ENCODE measurements at places on chromosomes 6 and 20. TPM values are rescaled to one million over a fixed set of nuclear protein-coding genes. Genes with fewer than 3 reads are reported as not detected.

Gene CCN5
- not detected for total RNA-seq

DNA sequence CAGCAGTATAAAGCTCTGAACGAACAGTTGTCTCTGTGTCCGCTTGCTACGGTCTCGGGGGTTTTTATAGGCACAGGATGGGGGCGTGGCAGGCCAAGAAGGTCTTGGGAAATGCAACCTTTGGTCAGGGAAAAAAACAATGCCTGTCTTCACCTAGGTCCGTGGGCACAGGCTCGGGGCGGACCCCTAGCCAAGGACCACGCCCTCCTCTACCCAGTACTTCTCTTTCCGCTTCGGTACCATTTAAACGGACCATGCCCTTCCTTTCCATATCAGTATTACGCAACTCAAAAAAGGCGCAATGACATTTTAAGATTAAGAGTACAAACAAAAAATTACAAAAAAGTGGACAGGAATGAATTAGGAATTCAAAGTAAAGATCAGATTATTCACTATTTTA lies 44.3 kb upstream of the SLC17A4 start:
- no peak for DNase-seq

- DNase-seq, result no peak
These were observed 505.9 kb upstream of the CHD6 start for GRCh38 chr20:42123981-42124473.

DNA sequence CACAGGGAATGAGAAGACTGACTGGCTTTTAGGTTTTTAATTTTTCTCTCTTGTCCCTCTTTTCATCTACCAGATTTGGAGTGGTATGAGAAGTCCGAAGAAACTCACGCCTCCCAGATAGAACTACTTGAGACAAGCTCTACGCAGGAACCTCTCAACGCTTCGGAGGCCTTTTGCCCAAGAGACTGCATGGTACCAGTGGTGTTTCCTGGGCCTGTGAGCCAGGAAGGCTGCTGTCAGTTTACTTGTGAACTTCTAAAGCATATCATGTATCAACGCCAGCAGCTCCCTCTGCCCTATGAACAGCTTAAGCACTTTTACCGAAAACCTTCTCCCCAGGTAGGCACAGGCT lies 644 bp downstream of the MAD2L1BP start:
- DNase-seq, result no peak

GRCh38 chr6:91879386-91879995 lies 1292.6 kb upstream of the MAP3K7 start:
- DNase-seq, result no peak

DNA sequence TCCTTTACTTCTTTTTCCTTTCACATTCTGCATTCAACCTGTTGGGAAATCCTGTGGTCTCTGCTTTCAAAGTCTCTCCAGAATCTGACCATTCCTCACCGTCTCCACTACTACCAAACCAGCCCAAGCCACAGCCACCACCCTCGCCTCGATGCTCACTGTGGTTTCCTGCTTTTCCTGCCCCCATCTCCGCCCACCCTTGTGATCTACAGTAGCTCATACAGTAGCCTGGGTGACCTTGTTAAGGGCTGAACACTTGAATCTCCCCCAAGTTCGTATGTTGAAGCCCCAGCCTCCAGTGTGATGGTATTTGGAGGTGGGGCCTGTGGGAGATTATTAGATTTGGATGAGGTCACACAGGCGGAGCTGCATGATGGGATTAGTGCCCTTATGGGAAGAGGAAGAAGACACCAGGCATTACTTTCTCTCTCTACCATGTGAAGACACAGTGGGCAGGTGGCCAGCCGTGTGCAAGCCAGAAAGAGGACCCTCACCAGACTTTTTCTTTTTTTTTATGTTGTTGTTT lies 189.0 kb upstream of the UST start:
- DNase-seq, result no peak

- no peak for DNase-seq
These were observed 71.4 kb downstream of the CARMIL1 start for GRCh38 chr6:25350573-25350972.

GRCh38 chr6:24761193-24761835 lies 13.4 kb upstream of the GMNN start:
- no peak for DNase-seq

DNA sequence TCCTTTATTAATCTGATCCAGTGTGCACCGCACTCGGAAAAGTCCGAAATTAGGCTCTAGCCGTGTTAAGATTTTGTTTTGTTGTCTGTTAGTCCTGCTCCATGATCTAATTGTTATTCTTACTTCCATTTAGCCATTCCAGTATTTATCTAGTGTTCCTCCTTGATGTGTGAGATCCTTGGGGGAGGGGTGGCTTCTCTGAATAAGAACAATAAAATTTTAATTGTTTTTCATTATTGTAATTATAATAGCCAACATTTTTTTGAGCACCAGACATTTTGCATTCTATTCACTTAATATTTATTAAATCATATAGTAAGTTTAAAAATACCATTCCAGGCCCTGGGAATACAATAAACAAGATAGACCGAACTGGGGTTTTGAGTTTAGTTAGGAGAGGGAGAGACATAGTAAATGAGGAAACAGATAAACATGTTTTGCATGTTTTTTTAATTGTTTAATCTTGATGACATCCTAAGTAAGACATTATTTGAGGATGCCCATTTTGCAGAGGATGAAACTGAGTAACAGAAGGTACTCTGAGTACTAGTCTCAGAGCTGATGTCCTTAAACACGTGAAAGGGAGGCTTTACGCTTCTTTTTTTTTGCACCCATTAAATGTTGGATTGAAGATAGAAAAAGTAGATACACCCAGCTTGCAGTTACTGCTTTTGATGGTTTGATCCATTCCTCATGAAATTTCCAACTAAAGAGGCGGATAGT lies 1.2 kb downstream of the CBFA2T2 start:
- DNase-seq, result no peak

Gene RBM39
- total RNA-seq, result 750 TPM

DNA sequence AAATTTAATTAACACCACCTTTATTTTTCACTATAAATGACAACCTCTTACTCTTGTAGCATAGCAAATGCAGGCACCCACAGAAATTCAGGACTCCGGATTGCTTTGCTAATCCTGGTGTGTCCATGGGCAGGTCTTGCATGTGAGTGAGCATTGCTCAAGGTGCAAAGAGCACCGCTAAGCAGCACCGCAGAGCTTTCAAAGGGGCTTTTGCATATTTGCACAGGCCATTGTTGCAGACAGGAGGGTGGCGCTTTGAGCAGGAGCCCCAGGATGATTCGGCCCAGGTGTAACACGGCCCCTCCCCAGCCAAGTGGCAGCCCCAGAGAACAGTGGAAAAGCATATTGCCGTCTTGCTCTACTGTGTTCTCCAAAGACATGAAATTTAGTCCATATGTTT lies 293.2 kb downstream of the NRN1 start:
- peak; percentile 80 for DNase-seq

Measured in Caco-2 (cell line).